ENCODE measurements at places on chromosomes 3 and 15.
A peak's percentile ranks its signal among the peaks of the same experiment; 100 is the strongest.

- no peak for DNase-seq
These were observed 597.2 kb downstream of the GOLGA6L6 start for GRCh38 chr15:19944261-19944888.

- DNase-seq, result no peak
These were observed 64.9 kb downstream of the SLC7A14 start for GRCh38 chr3:170520996-170521395.

- DNase-seq, result no peak
These were observed 29.3 kb downstream of the RARRES1 start for GRCh38 chr3:158702815-158703481.

GRCh38 chr15:34753236-34753894 lies 1.4 kb downstream of the GJD2 start:
- no peak for DNase-seq

- DNase-seq, result no peak
These were observed 114.1 kb downstream of the ALDH1A2 start for GRCh38 chr15:57951328-57951932.

DNA sequence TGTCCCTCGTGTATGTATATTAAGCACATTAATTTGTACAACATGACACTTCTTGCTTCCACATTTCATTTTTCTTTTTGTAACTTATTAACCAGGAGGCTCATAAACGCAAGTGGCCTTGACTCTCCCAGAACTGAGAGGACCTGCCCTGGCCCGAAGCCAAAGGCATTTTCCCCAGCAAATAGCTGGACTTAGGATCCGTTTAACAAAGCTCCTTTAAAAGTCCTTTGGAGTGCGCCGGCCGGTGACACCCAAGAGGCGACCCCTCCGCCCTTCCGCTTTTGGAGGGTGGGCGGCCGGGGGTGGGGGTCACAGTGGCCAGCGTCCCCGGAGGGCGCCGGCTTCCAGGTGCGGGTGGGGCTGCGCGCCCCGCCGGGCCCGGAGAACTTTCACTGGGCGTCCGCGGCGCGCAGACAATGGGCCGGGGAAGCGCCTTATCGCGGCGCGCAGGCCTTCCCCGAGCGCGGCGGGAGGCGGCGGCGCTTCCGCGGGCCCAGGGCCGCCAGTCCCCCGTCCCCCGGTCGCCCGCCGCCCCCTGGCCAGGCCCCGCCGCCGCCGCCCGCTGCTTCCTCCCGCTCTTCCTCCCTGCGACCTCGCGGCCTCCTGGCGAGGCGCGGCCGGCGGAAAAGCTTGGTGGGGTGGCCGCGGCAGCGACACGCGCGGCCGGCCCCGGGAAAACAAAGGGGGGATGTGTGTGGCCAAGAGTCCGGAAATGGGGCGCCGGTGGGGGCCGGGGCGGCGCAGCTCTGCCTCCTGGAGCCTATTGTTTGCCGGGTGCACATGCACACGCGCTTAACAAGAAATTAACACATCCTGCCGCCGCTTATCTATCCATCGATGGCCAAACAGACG lies 613.4 kb downstream of the MCTP2 start:
- no peak for DNase-seq

DNA sequence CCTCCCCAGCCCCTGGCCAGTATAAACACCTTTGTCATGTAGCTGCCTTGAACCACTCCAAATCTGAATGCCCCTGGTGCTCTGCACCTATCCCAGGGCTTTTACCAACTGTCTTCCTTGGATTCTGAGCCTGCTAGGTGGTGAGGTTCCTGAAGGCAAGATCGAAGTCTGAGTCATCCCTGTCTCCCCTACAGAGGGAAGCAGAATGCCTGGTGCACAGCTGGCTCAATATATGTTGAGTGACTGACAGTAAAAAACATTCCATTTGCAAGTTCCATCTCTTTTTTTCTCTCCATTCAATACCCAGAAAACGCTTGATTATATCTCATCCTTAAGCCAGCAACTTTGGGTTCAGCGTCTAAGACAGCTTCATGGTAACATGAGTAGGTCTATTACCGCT lies 24.7 kb downstream of the SLC24A1 start:
- DNase-seq, result no peak

GRCh38 chr3:85781806-85782205 lies 823.0 kb downstream of the CADM2 start:
- DNase-seq, result no peak

DNA sequence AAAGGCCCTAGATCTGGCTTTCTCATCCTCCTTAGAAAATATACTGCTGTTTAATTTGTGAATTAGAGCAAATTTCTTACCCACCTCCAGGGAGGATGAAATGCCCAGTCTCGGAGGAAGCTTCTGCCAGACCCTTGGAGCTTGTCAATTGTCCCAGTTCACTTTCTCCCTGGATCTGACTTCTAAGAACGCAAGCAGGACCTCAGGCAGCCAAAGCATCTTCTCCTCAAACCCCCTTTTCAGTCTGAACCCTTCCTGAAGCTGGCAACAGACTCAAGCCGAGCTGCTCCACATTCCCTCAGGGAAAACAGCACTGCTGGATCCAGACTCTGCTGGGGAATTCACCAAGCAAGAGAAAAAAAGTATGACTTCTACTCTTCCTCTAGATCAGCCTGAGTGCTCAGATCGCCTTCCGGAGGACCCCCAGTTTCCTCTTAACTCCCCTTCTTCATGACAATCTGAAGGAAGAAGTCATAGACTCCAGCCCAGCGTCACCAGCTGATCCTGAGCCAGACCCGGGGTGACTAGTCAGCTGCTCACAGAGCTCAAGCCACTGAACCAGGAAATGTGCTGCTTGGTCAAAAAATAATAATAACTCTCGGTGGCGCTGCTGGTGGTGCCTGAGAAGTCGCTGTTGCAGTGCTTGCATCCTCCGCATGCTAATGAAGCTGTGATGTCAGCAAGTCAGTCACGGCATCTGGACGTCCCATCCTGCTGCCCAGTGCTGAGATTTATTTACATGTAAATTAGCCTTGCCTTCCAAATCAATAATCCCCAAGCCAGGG lies at the start of gene PRICKLE2:
Gene PRICKLE2, minus strand, starts transcription at position 641 of the 785 bp plus-strand sequence. CDS start 26,539 bp downstream, outside the sequence.
- no peak for DNase-seq

- no peak for DNase-seq
These were observed 317.5 kb upstream of the SGO1 start for GRCh38 chr3:20503394-20504082.

GRCh38 chr15:57319226-57319918 lies 56.9 kb upstream of the CGNL1 start:
- DNase-seq, result no peak

- DNase-seq, result no peak
These were observed 29.5 kb downstream of the AGTR1 start for GRCh38 chr3:148727231-148727630.

DNA sequence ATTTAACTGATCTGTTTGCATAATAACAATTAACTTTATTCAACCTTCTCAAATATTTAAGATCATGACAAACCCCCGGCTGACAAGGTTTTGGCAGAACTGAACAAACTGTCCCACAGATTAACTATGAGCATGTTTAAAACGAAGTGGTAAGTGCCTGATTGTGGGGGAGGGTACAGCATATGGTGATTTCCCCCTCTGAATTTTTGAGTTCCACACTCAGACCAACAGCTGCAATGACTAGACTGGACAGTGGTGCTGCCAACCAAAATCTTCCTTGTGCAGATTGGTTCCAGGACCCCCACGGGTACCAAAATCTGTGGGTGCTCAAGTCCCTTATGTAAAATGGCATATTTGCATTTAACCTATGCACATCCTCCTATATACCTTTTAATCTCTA lies 449.5 kb downstream of the SHQ1 start:
- DNase-seq, result no peak

- DNase-seq, result no peak
These were observed 32.7 kb upstream of the TM2D3 start for GRCh38 chr15:101684877-101685276.

DNA sequence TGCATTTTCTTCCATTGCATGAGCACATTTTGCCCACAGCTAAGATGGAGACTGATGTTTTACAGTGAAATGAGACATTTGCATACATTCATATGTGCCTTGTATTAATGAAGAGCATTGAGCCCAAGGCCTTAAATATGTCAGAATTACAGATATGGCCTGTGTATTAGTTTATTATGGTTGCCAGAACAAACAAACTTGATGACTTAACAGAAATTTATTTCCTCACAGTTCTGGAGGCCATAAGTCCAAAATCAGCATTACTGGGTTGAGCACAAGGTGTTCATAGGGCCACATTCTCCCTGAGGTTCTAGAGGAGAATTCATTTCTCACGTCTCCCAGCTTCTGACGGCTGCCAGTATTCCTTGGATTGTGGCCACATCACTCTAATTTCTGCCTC lies 302.6 kb upstream of the TGFBR2 start:
- DNase-seq, result no peak

DNA sequence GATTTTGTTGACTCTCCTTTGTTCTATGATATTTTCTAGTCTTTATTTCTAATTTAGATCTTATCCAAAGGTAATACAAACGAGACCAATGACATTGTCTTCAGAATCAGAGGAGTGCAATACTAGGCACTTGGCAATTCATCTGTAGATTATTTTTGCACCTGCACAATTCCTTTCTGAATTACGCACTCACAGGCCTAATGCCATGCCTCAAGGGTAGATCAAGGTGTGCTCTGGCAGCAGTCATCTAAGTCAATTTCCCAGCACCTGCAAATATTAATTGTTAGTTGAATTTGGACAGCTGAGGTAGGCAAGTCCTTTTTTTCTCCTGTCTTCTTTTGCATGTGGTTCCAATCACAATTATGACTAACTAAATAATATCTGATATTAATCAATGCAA lies 653.2 kb downstream of the ROBO2 start:
- DNase-seq, result no peak

GRCh38 chr15:69480932-69481331 lies 28.3 kb downstream of the RPLP1 start:
- DNase-seq, result no peak

GRCh38 chr3:50503504-50504342 lies at the start of gene CACNA2D2:
Gene CACNA2D2, minus strand, starts transcription at chr3:50503634. Its CDS starts 211 bp downstream, at chr3:50503423.
- DNase-seq, result no peak

GRCh38 chr15:31464216-31465082 lies 137.8 kb downstream of the KLF13 start:
- DNase-seq, result peak; percentile 78

GRCh38 chr15:61118885-61119284 lies 110.2 kb downstream of the RORA start:
- DNase-seq, result no peak

DNA sequence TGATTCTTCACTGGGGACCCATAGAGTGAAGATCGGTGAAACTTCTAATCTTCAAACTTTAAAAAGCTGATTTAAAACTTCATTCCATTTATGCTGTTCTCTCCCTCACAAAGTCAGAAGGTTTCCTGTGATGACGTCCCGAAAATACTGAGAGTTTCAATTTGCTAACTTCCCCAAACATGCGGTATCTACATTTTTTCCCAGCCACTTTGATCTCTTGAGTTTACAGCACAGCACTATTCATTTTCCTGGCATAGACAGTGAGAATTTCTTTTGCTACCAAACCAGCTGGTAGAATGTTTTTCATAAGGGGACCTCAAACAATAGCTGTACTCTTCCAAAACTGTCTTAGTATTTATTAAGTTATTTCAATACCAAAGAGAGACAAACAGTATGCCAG lies 156.8 kb downstream of the LSAMP start:
- DNase-seq, result no peak

DNA sequence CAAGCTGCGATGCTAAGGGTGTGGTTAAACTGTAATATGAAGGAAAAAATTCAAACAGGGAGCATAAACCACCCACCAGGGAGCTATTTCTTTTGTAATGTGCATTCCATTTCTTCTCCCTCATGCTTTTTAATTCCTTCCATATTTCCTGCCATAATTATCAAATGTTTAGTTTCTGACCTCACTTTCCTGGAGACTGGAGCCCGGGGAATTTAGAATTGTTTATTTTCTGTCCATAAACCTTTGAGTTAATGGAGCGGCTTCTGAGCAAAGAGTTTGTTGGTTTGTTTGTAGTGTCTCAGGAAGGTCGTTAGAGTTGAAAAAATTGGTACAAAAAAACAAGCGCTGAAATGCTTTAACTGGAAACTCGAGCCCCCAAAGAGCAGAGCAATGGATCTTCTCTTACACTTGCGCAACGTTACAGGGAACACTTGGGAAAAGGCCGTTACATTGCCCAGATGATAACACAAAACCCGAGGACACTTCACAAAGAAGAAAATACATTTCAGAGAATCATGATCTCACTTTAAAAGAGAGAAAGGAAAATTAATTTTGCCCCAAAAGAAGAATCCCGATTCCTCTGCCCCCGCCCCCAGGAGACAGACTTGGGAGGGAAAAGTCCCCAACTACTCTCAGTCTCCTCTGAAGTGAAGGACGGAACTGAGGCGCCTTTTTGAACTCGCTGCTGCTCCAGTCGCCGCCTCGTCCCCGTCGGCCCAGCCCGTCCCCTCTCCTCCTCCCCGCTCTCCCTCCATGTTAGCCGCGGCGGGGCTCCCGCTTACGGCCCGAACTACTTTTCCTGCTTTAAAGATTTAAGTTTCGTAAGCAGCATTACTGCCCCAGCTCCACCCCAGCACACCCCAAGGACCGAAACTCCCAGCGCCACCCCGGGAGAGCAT lies 842 bp downstream of the FSTL1 start:
- DNase-seq, result peak; percentile 87

DNA sequence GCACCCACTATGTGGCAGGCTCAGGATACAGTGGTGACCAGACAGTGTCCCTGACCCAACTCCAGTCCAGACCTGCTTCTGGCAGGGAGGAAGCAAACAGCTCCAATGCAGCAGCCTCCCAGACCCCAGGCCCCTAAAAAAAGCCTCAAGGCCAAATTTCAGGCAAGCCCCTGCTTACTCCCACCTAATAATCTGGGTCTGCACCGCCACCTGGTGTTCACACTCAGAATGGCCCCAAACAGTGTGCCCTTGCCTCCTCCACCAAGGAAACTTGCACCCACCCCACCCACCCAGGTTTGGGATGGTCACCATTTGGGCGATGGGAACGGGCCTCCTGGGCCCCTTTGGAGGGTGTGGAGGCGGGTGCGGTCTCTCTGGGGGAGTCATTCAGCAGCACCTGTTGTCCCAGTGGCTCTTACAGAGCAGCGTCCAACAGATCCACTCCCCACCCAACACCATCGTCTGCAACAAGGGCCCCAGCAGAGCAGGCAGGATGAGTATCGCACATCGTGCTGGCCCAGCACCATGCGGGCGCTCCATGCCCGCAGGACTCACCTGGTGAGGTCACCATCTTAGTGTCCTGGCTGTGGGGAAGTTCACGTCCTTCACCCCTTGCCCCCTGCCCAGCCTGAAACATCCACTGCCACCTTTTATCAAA lies 17.3 kb downstream of the C3orf18 start:
- no peak for DNase-seq

All from vagina (tissue), 2 donors.